ENCODE measurements at places on chromosomes 7 and 10.

DNA sequence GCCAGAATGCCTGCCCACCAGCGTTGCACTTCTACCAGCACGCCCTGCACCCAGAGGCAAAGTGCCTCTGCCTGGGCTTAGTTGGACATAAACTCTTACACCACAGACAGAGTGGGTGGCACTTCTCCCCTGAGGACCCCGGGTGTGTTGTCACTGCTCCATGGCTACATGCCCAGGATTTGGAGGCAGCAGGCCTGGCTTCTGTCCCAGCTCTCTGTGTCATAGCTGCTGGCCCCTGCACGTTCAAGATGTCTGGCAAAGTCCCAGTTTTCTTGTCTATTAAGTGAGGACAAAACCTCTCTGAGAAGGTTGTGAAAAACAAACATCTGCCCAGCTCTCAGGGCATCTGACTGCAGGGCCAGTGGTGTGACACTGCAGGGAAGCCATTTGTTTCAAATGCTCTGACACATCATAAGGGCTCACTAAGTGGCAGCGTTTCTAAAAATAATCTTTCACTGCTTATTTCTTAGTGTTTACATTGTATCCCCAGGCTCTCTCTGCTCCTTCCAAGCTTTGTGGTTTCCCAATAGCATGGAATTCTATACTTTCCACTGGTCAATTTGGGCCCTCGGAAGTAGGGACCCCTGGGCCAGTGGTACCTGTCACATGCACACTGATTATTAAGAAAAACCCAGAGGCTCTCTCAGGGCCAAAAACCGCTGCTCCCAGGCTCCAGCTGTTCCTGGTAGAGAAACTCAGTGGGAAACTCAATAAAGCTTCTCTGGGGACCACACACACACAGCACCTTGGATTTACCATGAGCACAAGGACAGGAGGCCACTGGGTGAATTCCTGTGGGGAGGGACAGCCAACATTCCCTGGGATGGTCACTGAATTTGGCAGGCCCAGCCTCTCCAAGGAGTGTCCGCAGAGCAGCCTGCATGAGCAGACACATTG lies 86.2 kb upstream of the ANLN start:
- peak; percentile 38 for DNase-seq

- DNase-seq, result peak; percentile 74
Measured at GRCh38 chr7:128910569-128910945, at the start of gene KCP. KCP (minus strand) TSS chr7:128910709; CDS start chr7:128910676, 33 bp downstream.

- no peak for DNase-seq
Measured at GRCh38 chr7:104903044-104903443, 111.0 kb upstream of the KMT2E start.

DNA sequence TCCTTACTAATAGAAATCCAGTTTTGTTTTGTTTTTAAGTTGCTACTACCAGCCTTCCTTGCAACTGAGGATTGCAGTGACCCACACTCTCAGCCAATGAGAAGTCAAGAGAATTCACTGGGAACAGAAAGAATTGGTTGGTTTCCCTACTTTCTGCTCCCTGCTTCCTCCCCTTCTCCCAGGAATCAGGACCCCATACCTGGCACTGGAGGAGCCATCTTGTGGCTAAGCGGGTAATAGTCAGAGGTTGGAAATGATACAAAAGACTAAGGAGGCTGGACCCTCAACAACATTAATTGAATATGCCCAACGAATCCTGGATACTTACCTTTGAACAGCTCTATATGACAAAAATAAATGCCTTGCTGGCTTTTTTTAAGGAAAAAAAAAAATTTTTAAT lies 6.3 kb downstream of the TMEM176A start:
- no peak for DNase-seq

DNA sequence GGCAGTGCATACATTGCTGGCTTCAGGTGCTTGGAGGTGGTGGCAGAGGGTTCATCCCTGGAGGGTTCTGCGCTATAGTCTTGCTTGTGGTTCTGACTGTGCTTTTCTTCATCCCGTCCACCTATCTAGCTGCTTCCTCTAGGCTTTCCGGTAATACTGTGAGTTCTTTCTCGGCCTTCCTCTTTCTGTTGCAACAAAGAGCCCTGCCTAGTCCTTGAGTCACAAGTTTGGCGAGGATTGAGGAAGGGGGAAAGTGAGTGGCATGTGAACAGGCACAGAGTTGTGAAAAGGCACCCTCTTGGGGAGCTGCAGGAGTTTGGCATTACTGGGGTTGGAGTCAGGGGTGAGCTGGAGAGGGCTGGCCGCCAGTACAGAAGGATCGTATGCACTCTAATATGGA lies 123.0 kb downstream of the SH2D4B start:
- DNase-seq, result no peak

- no peak for DNase-seq
Measured at GRCh38 chr10:52450762-52451291, 136.7 kb downstream of the DKK1 start.
